Adrenal gland (tissue), 19 donors: ENCODE measurements at places on chromosomes 16 and 17. TPM values are rescaled to one million over a fixed set of nuclear protein-coding genes. Genes with fewer than 3 reads are reported as not detected.

The SLC9A5 gene
- 0.35 TPM for total RNA-seq

The CDH3 gene
- 0.64 TPM for total RNA-seq

The MGAT5B gene
- 0.26 TPM for total RNA-seq

The CACNG1 gene
- 2.5 TPM for total RNA-seq

The HASPIN gene
- total RNA-seq = 0.26 TPM

The SLC16A11 gene
- total RNA-seq = not detected

The UTP4 gene
- total RNA-seq = 20.8 TPM

- DNase-seq = no peak
Measured at GRCh38 chr16:53142823-53143568, 88.2 kb downstream of the CHD9 start.

- DNase-seq = no peak
Measured at GRCh38 chr17:6799738-6800137, 23.7 kb downstream of the FBXO39 start.

GRCh38 chr16:14132696-14133048, 61.6 kb downstream of the MRTFB start:
- DNase-seq = no peak

- no peak for DNase-seq
Measured at GRCh38 chr17:41505007-41505808, at the start of gene KRT13. Gene KRT13 (minus strand): TSS chr17:41505612. CDS start chr17:41505550, 62 bp downstream.

DNA sequence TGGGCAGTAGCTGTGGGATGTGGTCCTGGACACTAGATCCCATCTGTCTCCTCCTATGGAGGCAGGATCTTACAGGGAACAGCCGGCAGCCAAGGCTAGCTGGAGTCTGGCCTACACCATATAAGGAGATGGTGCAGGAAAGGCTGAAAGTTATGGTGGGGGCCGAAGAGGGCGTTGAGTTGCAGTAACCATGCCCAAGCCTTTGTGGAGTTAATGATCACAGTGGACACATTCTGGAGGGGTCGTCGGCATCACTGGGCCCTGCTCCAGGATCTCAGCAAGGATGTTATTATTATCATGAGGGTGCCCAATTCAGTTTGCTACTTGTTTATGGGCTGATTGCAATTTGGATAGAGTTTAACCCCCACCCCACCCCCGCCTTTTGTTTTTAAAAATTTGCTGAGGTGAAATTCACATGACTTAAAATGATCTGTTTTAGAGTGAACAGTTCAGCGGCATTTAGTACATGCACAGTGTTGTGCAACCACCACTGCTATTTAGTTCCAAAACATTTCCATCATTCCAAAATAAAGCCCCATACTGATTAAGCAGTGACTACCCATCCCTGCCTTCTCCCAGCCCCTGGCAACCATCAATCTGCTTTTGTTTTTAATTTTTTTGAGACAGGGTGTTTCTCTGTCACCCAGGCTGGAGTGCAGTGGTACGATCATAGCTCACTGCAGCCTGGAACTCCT, 184.3 kb upstream of the CACNG3 start:
- DNase-seq = no peak

GRCh38 chr16:87233928-87234327, 83.3 kb downstream of the C16orf95 start:
- no peak for DNase-seq

DNA sequence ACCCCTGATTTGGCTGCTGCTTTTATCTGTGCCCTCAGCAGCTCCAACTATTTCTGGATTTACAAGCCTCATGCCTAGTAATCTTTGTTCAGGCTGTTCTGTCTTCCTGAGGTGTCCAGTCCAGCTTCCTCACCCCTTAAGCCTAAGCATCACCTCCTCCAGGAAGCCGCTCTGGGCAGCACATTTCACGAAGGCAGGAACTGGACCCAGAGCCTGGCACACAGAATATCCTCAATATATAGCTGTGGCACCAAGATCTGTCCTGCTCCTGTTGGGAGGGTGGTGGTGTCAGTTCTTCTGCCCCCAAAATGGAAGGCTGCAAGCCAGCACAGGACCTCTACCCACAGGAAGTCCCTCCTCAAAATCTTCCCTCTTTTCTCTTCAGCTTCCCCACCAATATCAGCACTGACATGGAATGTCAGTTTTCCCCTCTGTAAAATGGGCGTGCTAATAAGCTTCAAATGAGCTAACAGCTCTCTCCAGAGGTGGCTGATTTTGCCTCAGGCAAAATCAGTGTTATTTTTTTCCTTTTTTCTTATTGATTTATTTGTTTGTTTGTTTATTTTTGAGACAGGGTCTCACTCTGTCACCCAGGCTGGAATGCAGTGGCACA, 6.9 kb upstream of the NEUROD2 start:
- DNase-seq = no peak

- DNase-seq = no peak
Measured at GRCh38 chr16:78609402-78610274, 510.2 kb downstream of the WWOX start.

DNA sequence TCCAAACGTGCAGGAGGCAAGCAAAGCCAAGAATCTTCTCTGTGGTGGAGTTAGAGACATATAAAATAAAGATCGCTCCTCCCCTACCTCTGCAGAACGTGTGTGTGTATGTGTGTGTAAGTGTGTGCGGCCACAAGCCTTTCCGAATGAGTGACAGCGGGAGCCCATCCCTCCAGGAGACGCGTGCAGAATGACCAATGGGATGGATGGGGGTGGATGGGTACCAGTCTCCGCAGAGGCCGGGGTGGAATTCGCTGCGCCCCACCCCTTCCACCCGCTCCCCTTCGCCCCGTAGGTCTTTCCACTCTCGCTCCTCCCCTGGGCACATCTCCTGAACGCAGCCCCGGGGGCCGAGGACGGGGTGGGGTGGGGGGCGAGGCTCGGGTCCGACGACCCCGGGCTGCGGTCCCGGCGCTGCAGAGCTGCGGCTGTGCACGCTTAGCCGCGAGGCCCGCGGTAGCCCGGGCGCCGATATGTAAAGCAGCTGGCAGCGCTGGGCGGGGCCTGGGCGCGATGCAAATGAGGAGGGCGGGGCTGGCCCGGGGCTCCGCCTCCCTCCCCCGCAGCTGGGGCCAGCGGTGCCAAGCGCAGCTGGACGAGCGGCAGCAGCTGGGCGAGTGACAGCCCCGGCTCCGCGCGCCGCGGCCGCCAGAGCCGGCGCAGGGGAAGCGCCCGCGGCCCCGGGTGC, at the start of gene PRKCB:
PRKCB (plus strand) TSS at position 594 of the 688 bp plus-strand sequence.
- DNase-seq = peak; percentile 38

DNA sequence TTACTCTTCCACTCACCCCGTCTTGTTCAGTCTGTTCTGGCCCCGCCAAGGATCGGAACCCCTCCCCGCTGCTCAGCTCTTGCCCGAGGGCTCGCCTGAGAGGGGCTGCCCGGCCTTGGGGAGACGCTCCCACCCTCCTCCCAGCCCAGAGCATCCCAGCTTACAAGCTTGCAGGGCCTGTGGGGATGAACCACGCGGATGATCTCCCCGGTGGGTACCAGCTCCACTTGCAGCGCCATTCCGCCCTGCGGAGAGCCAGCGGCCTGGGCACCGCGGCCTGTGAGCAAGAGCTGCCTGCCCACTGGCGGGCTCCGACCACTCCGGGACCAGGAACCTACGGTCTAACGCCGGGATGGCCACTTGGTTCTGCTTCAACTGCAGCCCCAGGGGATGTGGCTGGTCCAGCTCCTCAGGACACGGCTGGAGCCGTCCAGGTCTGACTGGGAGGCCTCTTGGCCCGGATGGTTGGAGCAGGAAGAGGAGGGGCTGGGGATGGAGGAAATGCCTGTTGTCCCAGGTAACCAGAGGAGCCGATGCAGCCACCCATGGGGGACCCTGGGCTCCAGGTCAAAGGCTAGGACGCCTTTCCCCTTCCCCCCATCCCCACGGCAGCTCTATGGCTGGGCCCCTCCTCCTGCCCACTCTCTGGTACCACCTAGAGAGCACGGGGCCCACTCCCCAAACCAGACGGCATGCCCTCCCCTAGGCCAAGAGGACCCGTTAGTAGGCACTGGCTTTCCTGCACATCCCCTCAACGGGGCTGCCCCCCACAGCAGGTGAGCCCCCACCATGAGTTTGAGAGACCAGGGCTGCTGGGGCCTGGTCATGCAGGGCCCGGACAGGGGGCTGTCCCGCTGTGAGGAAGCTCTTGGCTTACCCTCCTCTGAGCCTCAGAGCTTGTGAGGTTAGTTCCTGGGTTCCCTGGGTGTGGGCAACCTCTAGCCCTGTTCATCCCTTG, at the start of gene MYO1C:
MYO1C (minus strand) TSS at position 438 of the 958 bp plus-strand sequence; CDS start at position 239, 199 bp downstream.
- DNase-seq = peak; percentile 43

GRCh38 chr16:21645261-21645721, 7.1 kb downstream of the IGSF6 start:
- no peak for DNase-seq

- no peak for DNase-seq
Measured at GRCh38 chr16:21184834-21185233, 26.4 kb downstream of the LDAF1 start.

DNA sequence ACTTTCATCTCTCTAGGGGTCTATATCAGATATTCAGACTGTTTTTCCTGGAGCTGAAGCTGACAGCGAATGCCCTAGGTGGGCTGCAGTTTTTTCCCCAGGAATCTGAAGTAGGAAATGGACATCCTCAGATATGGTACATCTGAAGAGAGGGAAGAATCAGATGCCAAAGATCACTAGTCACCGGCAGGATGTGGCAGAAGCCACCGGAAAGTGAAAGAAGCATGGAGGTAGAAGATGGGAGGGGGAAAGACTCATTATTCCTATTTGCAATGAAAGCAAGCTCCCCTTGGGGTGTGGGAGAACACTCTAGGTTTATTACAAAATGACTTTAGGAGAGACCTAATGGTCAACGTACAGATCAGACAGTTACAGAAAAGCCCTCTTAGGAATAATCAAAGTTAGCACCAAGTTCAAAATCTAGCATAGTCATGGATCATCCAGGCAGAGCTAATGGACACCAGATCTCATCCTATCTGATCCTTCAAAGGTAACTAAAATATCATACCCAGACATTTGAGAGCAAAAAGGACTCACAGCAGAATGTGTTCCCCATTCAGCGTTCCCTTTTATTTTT, 110.7 kb downstream of the HS3ST3A1 start:
- no peak for DNase-seq
